ENCODE measurements at places on chromosomes 5 and 9.

DNA sequence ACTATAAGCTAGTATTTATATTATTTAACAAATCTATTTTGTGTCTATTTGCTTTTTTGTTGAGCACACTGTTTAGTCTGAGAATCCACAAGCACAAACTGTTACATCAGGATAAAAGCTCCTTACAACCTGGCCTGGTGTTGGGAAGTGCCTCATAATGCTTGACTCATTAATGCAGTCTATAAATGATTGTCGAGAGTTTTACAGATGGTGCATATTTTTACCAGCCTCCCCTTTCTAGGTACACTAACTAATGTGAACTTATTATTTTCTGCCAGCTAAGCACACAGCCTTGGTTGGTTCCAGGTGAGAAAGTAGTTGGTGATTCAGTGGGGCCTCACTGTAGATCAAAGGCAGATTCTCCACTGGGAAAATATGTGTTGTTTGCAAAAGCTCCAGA lies 151.0 kb upstream of the ADAMTS16 start:
- DNase-seq, result no peak

DNA sequence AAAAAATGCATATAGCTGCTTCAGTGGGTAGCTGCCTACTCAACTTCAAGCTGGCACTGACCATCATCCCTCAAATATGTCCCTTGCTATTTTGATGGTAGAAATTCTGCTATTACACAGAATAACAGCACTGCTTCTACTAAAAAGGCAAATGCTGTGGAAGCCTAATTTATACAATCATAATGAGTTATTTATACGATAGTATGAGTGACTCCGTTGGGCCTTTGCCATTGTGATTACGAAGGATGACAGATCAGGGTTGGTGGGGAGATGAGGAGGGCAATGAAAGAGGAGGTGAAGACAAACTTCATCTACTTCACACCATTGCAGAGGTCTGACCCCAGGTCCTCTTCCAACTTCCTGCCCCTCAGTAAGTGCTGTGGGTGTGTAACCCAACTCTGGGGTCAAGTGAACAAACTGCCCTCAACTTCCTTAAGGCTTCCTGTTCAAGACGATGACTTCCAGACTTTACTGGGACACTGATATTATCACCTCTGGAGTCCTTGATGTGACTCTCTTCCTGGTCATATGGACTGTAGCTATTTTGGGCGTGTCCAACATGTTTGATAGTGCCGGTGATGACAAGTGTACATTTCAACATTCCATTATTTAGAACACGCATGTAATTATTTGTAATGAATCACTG lies 74.1 kb upstream of the RPS23 start:
- no peak for DNase-seq

DNA sequence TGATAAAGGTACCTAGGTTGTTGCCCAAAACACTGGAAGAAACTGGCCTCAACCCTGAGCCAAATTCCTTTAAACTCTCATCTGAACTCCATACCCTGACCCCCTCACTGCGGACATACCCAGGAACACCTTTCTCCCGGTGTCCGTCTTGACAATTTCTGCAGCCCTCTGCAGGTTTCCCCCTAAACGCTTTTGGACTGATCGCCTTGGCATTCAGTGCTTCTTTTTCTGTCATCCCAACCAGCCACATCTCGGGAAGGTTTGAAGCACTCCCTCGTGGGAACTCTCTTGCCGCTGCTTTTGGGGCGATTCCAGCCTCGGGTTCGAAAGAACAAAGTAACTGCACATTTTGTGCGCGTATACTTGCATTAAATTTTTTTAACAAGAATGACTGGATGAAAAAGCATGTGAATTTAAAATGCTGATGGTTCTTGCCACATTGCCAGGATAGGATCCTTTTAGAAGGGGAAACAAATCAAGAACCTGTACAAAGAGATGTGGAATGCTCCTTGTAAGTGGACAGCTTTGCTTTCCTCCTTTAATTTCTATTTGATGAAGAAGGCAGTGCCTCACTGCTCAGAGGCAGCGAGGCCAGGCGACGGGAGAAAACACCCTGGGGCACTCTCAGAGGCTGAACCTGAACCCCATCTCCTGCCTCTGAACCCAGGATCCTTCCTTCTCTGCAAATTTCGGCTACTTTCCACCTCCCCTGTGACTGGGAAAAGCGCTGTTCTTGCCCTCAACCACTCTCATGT lies 615 bp downstream of the PSMD5 start:
- peak; percentile 53 for DNase-seq

GRCh38 chr5:2805080-2805479 lies 53.6 kb upstream of the IRX2 start:
- no peak for DNase-seq

DNA sequence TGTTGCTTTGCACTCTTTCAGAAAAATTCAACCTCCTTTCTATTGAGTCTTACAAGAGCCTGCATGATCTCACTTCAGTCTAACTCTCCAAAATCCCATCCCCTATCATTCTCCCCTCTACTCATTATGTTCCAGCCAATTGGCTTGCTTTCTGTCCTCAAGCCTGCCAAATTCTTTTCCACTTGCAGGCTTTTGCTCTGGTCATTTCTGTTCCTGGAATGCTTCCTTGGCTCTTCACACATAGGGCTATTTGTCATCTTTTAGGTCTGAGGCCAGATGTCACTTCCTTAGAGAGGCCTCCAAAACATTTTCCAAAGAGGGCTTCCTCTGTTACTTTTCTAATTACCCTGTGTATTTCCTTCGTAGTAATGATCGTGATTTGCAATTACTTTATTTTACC lies 11.8 kb upstream of the CHD1 start:
- DNase-seq, result no peak

DNA sequence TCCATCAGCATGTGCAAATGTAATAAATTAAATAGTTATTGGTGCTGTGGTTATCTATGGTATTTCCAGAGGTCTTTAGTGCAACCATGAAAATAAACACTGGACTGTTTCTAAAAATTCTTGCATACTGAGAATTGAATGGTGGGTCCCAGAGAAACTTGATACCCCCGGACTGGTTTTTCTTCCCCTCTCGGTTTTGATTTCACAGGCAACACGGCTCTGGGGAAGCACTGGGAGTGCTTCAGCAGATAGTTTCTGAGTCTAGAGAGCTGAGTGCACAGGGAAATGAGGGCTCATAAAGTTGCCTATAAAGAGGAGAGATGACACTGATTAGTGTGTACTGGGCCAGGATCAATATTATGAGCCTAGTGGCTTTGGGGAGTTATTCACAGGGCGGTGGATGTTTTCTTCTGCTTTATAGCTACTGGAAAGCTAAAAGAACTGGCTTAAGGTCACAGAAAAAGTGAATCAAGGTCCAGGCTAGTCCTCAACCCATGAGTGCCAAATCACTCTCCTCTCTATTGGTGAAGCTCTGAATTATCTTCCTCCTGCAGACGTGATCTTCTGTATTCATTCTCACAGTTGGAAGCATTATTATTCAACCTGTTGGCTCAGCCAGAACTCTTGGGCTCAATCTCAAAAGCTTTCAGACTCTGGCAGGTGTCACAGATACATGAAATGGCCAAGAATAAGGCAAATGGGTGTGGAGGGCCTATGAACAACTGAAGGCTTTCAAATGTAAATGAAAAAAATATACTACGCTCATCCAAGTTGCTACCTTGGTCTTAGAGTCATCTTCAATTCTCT lies 170.2 kb upstream of the HMHB1 start:
- no peak for DNase-seq

GRCh38 chr9:126704157-126704891 lies 90.6 kb downstream of the LMX1B start:
- peak; percentile 30 for DNase-seq

DNA sequence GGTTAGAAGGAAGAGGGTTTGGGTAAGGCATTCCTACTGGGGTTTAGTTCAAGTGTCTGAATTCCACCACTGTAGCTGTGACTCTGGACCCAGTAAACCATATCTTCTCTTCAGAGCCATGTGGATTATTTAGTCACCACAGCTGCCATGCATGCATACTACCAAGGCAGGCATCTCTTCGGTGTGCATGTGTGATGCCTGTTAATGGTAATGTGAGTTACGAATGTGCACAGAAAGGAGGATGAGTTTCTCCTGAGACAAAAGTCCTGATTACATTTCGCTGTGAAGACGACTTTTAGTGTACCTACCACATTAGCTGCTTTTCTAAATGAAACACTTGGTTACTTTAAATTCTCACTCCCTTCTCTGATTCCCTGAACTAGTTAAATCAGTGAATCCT lies 9.3 kb downstream of the PBX3 start:
- DNase-seq, result no peak

GRCh38 chr5:12805165-12805698 lies 901.0 kb upstream of the CTNND2 start:
- DNase-seq, result no peak

DNA sequence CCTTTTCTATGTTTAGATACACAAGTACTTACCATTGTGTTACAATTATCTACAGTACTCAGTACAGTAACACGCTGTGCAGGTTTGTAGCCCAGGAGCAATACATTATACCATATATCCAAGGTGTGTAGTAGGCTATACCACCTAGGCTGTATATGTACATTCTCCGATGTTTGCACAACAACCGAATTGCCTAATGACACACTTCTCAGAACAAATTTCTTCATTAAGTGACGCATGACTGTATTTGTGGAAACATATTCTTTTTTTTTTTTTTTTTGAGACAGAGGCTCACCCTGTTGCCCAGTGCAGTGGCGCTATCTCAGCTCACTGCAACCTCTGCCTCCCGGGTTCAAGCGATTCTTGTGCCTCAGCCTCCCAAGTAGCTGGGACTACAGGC lies 4.0 kb upstream of the RAD23B start:
- no peak for DNase-seq

DNA sequence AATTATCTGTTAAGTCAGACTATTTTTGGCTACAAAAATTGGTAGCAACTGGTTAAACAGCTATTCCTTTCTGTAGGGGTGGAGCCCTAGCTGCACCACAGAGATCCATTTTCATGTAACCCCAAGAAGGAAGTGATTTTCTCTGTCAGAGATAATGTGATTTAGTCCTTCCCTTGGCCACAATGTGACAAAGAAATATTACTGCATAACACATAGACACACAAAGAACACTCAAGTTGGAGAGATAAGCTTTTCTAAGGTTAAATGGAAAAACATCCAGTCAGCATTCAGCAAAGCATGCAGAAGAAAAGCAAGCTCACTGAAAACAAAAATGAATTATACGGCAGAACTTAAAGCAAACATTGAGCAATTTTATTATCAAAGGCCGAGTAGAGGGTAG lies 227.8 kb upstream of the CDH9 start:
- DNase-seq, result peak; percentile 34

DNA sequence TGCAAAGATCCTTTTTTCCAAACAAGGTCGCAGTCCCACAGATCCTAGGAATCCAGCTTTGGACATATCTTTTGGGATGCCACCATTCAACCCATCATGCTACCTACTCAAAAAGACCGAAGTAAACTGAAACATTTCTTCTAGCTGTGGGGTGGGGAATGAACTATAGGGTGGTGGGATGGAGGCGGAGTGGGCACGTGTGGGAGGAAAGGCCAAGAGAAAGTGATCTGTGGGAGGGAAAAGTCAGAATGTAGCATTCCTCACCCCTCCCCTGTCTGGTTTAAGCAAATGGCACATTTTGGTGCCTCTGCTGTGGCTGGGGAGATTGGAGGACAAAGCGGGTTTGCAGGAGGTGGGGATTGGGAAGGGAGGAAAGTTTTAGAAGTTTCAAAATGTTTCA lies 59.2 kb upstream of the IL17B start:
- no peak for DNase-seq

Data from hematopoietic multipotent progenitor cell treated with erythropoietin and hydrocortisone succinate and interleukin-3 and kit ligand, for 6 days (in vitro differentiated cells).